ENCODE measurements at places on chromosomes 11 and 22.

DNA sequence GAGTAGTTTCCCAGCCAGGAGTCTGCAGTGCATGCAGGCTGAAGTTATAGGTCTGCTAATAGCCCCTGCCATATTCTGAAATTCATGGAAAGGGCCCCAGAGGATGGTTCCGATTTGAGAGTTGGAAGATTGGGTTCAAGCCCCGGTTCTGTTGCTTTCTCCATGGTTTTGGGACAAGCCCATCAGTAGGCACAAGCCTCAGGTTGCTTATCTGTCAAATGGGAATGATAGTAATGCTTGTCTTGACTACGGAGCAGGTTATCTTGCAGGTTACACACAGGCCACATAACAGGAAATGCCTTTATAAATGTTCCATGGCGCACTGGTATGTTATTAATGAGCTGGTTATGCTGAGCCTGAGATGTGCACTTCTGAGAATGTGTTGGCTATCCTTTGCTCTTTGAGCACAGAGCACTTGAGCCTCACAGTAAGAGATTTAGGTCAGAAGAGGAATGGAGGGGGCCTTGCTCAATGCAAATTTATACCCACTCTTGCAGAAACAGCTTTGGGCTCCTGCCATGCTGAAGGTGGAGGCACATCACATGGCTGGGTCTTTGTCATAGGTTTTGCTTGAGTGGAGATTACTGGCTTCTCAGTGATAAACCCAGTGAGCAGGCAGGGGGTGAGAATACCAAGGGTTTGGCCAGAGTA is 47.1 kb downstream of the ZNRF3 start:
- no peak for DNase-seq

DNA sequence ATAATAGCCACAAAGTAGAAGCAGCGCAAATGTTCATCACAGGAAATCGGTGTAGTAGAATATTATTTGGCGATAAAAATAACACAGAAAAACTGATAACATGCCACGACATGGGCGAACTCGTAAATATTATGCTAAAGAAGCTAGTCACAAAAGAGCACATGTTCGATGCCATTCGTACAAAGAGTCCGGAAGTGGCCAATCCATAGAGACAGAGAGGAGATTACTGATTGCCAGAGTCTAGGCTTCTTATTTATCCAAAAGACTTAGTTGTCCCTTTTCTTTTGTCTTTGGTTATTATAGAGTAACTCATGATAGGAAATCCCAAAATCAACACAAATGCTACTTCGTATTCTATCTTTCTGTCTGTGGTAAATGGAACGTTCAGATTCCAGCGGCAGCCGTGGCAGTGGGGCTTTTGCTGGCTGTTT is 56.5 kb downstream of the MED15 start:
- no peak for DNase-seq

- DNase-seq = no peak
These were observed 125.6 kb downstream of the DSCAML1 start for GRCh38 chr11:117671370-117671769.

DNA sequence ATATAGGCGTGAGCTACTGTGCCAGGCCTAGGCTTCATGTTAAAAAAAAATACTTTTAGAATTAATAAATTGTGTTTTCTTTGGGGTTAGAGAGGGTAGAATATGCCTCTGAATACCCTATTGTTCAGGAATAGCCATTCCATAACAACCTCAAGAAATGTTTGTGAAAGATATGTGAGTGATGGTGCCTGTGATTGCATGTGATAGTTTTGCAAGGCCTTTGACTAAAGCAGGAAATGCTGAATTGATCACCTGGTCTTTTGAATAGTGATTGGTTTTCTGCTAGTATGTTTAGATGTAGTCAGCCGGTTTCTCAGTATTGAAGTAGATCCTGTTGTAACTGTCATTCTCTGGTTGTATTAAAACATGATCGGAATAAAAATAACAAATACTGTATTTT is 73.4 kb downstream of the UVRAG start:
- DNase-seq = no peak

- DNase-seq = no peak
These were observed 33.8 kb upstream of the CTSD start for GRCh38 chr11:1797391-1798125.

DNA sequence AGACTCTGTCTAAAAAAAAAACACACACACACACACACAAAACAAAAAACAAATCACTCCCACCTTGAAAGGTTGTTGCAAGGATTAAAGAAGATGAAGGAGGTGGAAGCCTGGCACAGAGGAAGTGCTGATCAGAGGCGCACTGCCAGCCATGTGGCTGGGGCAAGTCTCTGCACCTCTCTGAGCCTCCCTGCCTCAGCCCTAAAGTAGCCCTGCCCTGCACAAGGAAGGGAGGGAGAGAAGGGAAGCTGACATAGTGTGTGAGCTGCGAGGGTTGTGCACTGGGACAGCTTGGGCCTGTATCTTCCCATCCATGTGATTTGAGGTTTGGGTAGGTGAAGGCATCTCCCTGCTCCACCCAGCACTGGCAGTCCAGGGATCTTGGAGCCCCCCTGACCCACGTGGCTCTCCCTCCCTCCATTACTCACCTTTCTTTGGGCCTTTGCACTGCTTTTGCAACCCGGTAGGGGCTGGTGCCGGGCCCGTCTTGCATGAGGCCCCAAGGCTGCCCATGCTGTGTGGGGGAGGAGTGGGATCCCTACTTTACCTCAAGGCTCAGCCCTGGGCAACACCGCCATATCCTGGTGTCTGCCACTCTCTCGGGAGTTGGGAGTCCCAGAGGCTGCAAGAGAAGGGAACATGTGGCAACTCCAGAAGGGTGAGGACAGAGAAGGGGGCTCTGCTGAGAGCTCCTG is 30.5 kb downstream of the IFT27 start:
- no peak for DNase-seq
